ENCODE measurements at places on chromosomes 12 and 14. TPM values are rescaled to one million over a fixed set of nuclear protein-coding genes. Genes with fewer than 3 reads are reported as not detected.

DNA sequence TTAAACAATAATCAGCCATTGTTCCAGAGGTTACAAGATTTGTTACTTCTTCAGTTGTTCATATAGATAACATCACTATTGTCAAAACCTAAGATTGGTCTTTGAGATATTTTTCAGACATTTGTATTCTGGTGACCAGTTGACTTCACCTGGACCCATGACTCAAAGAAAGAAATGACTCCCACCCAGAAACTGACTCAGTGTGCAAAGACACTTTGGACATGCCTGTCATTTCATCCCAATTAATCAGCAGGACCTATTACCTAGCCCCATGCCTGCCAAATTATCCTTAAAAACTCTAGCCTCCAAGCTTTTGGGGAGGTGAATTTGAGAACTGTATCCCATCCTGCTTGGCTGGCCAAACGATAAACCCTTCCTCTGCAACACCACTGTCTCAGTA is 27.7 kb upstream of the TSPAN11 start:
- DNase-seq = no peak
- 0 out of 2 replicates have a peak, but pooled peaks cover 2% of the 10 kb centered on the region for H3K27me3 ChIP-seq
- H3K4me1 ChIP-seq = no peaks in the 10 kb centered on the region
- H3K27ac ChIP-seq = no peak overlapping the region

TCL1B gene
- total RNA-seq = not detected

DNA sequence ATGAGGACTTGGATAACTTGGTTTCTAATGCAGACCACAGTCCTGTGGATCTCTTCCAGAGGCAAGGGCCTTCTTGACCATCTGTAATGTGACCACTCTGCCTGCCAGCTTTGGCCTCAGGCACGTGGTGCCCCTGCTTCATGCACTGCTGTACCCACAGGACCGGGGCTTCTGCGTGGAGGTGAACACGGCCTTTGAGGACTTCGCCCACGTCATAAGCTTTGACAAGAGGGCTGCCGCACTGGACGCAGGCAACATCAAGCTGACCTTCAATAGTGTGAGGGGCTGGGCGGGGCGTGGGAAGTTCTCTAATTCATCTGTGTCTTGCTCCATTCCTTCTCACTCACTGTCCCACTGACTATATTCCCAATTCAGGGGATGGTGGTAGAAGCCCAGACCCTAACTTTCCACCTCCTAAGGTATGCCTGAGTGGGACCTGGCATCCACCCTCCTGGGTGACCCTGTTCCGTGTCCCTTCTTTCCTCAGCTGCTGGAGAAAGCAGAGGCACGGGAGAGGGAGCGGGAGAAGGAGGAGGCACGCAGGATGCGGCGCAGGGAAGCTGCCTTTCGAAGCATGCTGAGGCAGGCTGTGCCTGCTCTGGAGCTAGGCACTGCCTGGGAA is 18.5 kb downstream of the PRPF40B start:
- no peak for DNase-seq
- H3K4me1 ChIP-seq = peaks cover 7% of the 10 kb centered on the region
- no peak overlapping the region for H3K27ac ChIP-seq
- no peaks in the 10 kb centered on the region for H3K36me3 ChIP-seq

GRCh38 chr12:111635524-111635923 is 36.4 kb upstream of the ATXN2 start:
- no peak overlapping the region for H3K27ac ChIP-seq
- no peaks in the 10 kb centered on the region for H3K27me3 ChIP-seq
- DNase-seq = no peak
- H3K36me3 ChIP-seq = no peaks in the 10 kb centered on the region

AMHR2 gene
- total RNA-seq = not detected

DNA sequence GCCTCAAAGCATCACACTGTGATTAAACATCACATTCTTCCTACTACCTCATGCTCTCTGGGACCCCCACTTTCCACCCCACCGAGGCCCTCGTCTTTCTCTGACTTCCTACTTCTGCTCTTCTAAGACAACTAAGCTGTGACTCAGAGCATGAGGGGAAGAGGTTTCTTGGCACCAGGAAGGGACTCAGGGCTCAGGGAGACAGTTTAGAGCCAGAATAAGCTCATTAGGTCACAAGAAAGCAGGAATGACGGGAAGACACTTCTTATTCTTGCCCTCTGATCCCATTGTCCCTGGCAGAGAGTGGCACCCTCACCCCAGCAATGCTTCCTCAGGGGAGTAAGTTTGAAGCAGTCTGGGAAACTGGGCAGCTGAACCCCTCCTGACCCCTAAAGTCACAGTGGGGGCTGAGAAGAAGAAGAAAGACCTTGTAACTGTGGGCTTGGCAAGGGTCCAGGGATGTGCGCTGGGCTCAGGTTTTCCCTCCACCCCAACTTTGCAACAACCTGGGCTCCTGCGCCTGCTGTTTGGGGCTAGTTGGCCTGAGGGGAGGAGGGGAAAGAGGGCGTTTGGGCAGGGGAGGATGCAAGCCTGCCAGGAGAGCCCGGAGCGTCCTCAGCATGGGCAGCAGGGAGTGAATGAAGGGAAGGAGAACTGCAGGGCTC is 64.6 kb upstream of the ACTN1 start:
- H3K4me1 ChIP-seq = no peaks in the 10 kb centered on the region
- no peaks in the 10 kb centered on the region for H3K27me3 ChIP-seq
- no peak overlapping the region for H3K27ac ChIP-seq
- DNase-seq = no peak
- H3K36me3 ChIP-seq = no peaks in the 10 kb centered on the region

DNA sequence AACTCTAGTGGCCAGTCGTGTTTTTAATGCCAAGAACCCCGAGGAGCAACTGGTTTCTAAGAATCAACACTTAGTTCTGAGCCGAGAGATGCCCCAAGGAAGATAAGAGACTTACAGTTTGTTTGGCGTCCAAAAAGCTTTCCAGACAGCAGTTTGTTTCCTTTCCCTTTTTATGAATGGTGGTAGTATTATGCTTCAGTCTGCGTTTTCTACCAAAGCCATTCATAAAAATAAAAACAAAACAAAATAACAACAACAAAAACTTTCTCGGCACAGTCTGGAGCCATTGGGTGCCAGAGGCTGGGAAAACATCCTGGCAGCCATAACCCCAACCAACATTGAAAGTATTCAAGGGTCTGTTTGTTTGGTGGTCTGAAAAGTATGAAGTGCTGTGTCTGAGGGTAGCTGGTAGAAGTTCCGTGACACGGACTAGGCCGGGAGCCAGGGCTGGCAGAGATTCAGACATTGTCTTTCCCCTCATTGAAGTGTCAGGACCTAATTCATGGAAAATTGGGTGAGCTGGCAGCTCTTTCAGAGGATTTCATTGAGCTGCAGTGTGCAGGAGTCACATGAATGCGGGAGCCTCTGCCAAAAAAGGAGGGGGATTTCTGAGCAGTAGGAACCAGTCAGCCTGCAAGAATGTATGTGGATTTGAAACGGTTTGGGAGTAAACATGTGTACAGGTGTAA is 124.2 kb downstream of the HMGA2 start:
- no peak overlapping the region for H3K27ac ChIP-seq
- no peaks in the 10 kb centered on the region for H3K4me1 ChIP-seq
- H3K4me3 ChIP-seq = no peak overlapping the region
- no peak for DNase-seq
- no peaks in the 10 kb centered on the region for H3K36me3 ChIP-seq
- H3K27me3 ChIP-seq = no peaks in the 10 kb centered on the region

- no peak overlapping the region for H3K4me3 ChIP-seq
- H3K27me3 ChIP-seq = no peaks in the 10 kb centered on the region
- H3K36me3 ChIP-seq = no peaks in the 10 kb centered on the region
These were observed 305.7 kb upstream of the SSTR1 start for GRCh38 chr14:37901978-37902377.

- no peak for DNase-seq
- H3K4me3 ChIP-seq = no peak overlapping the region
- H3K27me3 ChIP-seq = no peaks in the 10 kb centered on the region
These were observed 131.7 kb downstream of the ST8SIA1 start for GRCh38 chr12:22202847-22203246.

DNA sequence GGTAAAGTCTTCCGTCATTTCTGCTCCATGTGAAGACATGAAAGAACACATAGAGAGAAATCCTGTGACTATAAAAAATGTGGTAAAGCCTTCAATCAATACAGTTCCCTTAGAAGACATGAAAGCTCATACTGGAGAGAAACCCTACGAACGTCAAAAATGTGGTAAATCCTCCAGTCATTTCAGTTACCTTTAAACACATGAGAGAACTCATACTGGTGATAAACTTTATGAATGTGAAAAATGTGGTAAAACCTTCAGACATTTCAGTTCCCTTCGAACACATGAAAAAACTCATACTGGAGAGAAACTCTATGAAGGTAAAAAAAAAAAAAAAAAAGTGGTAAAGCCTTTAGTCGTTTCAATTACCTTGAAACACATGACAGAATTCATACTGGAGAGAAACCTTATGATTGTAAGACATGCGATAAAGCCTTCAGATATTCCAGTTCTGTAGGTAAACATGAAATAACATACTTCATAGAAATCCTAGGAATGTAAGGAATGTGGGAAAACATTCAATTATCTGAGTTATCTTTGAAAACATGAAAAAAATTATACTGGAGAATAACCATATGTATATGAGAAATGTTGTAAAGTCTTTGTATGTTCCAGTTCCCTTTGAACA is 60.4 kb downstream of the MAP4K5 start:
- no peak overlapping the region for H3K27ac ChIP-seq
- H3K4me3 ChIP-seq = no peak overlapping the region
- H3K27me3 ChIP-seq = no peaks in the 10 kb centered on the region
- DNase-seq = no peak
- peaks cover 97% of the 10 kb centered on the region for H3K36me3 ChIP-seq

DNA sequence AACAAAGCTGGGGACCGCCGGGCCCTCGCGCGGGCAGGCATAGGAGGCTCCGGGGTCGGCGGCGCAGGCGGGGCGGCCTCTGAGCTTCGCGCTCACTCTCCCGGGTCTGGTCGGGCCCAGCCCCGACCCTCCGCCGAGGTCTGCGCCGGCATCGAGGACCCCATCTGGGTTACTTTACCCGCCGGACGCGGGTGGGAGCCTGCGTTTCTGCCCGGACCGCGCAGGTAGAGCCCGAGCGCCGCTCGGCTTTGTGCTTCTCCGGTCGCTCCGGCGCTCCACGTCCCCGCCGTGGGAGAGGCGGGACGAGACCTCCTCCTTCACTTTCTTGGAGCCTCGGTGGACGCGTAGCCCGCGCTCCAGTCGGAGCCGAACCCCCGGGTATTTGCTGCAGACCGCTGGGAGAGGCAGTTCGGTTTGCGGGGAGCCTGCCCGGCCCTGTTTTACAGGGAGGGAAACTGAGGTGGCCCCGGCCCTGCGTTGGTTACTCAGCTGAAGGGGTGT is 63.2 kb downstream of the FBXL14 start:
- H3K4me1 ChIP-seq = peaks cover 34% of the 10 kb centered on the region
- H3K27ac ChIP-seq = no peak overlapping the region
- DNase-seq = no peak
- H3K4me3 ChIP-seq = no peak overlapping the region
- H3K27me3 ChIP-seq = no peaks in the 10 kb centered on the region

DNA sequence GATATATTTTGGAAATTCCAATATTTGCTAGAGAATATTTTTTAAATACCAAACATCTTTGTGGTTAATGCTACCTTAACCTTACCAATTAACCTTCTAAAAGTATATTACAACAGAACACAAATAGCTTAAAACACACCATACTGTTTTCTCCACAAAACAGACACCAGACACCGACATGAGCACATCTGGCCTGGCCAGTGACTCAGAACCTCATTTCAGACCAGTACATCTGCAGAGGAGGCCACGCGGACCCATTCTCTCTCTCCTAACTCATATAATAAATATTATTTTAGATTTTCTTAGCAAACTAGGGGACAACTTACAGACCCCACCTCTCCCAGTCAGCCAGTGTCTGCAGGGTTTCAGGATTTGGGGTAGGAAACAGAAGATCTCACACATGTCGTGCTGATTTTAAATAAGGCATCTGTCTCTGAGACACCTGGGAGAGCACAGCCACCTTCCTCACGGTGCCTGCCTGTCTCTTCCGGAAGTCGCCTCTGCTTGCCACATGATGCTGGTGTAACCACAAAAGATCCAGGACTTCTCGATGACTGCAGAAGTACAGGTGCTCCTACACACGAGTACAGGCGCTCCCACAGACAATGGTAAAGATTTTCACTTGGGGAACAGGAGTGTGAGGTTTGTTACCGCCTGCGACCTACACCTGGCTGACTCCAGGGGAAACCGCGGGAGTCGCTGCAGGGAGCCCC is 9.7 kb upstream of the ANKLE2 start:
- peaks cover 24% of the 10 kb centered on the region for H3K36me3 ChIP-seq
- no peaks in the 10 kb centered on the region for H3K27me3 ChIP-seq
- peaks cover 18% of the 10 kb centered on the region for H3K4me1 ChIP-seq
- DNase-seq = no peak

FAIM2 gene
- total RNA-seq = 49.8 TPM

GRCh38 chr12:12167847-12168246 is 97.1 kb downstream of the BCL2L14 start:
- H3K4me3 ChIP-seq = no peak overlapping the region
- no peaks in the 10 kb centered on the region for H3K4me1 ChIP-seq
- H3K36me3 ChIP-seq = no peaks in the 10 kb centered on the region
- H3K27ac ChIP-seq = no peak overlapping the region

- H3K36me3 ChIP-seq = no peaks in the 10 kb centered on the region
- H3K4me3 ChIP-seq = no peak overlapping the region
- H3K4me1 ChIP-seq = peaks cover 5% of the 10 kb centered on the region
- H3K27ac ChIP-seq = no peak overlapping the region
- H3K27me3 ChIP-seq = no peaks in the 10 kb centered on the region
These were observed 99.1 kb upstream of the NAP1L1 start for GRCh38 chr12:76183459-76184186.

- no peak overlapping the region for H3K27ac ChIP-seq
- no peaks in the 10 kb centered on the region for H3K27me3 ChIP-seq
- H3K4me1 ChIP-seq = peaks cover 3% of the 10 kb centered on the region
- H3K36me3 ChIP-seq = peaks cover 7% of the 10 kb centered on the region
These were observed 20.1 kb downstream of the SPRING1 start for GRCh38 chr12:116717466-116718437.

DNA sequence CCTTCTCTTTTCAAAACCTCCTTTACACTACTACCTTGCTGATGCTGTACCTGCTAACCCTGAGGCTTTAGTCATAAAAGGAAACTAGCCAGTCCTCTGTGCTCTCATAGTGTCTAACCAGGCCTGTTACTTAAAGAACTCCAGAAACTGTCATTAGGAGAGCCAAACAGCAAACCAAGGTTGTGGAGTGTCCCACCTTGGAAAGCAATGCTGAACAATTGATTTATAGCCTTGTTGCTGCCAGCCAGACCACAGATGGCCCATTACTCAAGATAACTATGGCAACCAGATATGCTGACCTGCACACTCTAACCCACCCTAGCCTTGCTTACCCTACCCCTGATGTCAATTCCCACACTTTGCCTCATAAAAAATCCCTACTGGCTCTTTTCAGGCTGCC is 26.5 kb upstream of the BCAT1 start:
- DNase-seq = no peak
- no peak overlapping the region for H3K27ac ChIP-seq
- no peaks in the 10 kb centered on the region for H3K36me3 ChIP-seq
- H3K27me3 ChIP-seq = no peaks in the 10 kb centered on the region

DNA sequence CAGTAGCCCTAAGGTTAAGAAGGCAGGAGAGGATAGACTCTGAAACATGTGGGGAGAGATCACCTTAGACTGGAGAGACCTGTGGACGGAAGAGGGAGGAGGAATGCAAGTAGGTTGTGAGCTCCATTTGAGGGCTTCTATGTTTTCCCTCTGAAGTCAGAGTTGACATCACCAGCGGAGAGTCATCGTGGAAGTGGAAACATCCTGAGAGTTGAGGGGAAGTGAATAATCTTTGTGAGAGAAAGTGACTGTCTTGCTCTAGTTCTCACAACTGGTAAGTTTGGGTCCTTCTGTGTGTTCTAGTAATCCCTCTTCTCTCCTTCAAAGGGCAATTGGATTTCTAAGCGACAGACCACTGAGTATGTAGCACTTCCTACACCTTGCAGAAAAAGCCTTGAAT is 103.6 kb upstream of the CCND2 start:
- no peak overlapping the region for H3K27ac ChIP-seq
- no peak overlapping the region for H3K4me3 ChIP-seq
- no peak for DNase-seq
- no peaks in the 10 kb centered on the region for H3K4me1 ChIP-seq
- H3K27me3 ChIP-seq = no peaks in the 10 kb centered on the region

P2RX7 gene
- 0.18 TPM for total RNA-seq

All from Karpas-422 (cell line).